Non-pigmented ciliary epithelial cell (primary cell): ENCODE measurements at places on chromosomes 3 and 15.

GRCh38 chr3:19348941-19349564 is 200.7 kb downstream of the KCNH8 start:
- DNase-seq: no peak

- no peak for DNase-seq
Measured at GRCh38 chr3:154175041-154175440, 53.9 kb downstream of the ARHGEF26 start.

DNA sequence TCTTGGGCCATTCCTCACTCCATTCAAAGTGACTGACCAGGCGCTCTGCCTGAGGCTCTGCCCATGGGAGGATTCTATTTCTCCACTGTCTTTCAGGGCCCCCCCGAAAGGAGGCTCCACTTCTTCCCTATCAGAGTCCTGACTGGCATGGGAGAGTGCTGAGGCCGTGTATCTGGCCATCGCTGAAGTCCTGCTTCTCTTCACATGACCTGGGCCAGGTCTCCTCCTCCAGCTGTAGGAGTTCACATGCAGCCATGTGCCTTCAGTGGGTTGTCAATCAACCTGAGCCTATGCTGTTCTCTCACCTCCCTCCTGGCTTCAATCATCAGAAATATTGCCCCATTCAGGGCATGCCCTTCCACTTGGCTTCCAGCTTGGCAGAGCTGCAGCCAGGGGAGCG is 12.8 kb upstream of the APBA2 start:
- DNase-seq: no peak

- no peak for DNase-seq
Measured at GRCh38 chr15:85707519-85708338, 87.0 kb downstream of the KLHL25 start.

DNA sequence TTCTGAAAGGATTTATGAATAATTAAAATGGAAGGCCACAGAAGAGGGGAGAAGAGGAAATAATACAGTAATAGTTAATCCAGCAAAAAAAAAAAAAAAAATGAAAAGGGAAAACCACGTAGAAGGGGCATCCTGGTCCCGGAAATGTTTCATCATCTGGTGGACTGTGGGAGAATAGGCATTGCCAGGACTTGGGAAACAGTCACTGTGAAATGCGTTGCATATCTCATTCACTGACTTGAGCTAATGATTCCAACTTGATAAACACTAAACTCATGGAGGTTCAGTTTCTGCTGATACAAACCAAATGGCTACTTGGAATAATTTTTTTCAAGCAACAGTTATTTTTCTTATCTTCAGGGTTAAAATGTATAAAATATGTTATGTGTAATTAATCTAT is 3.2 kb downstream of the XCR1 start:
- DNase-seq: no peak

GRCh38 chr15:74770211-74770903 is 11.5 kb upstream of the CSK start:
- DNase-seq: no peak

DNA sequence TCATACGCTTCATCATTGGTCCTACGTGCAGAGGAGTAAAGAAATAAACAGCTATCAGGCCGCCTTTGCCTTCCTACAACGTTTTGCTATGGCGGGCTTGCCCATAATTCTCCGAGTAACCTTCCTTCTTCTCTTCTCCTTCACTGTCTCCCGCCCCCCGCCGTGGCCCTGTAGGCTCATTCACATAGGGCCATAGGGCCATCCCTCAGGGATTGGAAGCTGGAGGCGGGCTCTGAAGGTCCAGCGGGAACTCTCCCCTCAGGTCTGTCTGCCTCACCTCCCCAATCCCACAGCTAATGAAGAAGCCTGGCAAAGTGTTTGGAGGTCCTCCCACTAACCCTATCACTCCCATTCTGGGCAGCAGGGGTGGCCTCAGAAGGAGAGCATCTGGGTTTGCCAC is 43.6 kb downstream of the SEMA5B start:
- DNase-seq: no peak

DNA sequence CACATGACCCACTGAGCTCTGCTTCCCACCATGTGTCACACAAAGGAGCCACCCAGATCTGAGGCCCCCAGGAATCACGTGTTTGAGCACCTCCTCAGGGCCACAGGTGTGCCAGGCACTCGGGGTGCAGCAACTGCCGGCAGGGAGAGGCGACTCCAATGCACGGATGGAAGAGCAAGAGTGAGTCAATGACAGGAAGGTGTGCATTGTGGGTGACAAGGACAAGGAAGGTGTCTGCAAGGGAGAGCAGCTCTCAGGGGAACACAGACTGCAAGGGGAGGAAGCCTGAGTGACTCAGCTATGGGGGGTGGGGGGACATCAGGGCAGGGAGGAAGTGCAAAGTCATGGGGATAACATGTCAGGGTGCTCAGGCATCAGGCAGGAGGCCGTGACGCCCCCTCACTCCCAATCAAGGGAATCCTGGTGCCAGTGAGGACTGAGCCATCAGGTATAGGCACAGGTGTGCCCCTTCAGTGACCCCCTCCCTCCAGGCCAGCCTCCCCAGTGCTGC is 67.4 kb downstream of the NUP210 start:
- DNase-seq: peak; percentile 22

GRCh38 chr15:43484455-43484854 is 8.5 kb downstream of the TP53BP1 start:
- DNase-seq: no peak

GRCh38 chr15:74906067-74906449 is 593 bp downstream of the FAM219B start:
- DNase-seq: no peak

DNA sequence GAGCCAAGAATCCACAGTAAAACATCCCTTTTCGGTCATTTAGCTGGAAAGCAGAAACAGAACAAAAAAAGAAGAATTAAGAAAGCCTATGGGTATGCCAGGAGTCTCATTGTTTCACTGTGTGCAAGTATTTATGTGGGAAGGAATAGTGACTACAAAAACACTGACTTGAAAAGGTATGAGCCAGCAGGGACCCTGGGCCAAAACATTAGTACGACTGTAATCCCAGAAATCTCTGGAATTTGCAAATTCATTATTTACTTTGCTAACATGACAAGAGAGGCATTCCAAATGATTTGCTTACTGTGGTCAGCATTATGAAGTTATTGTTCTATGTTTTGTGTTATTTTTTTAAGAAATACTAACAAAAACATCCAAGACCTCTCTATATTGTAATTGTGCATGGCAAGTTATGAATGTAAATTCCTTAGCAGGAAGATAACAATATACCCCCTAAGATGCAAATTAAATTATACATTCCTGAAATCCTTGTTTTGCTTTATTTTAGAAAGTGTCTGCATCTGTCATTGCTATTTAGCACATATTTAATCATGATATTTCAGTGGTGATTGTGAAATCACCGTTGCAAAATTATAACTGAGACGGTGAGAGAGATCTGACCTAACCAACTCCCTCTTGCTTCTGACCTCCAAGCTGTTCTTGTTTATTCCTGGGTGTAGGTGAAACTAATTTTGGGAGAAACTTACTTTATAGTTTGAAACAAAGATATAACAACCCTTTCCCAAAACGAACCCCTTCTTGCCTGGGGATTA is 299.2 kb downstream of the ZPLD1 start:
- peak; percentile 27 for DNase-seq

GRCh38 chr3:54819946-54820345 is 107.9 kb downstream of the LRTM1 start:
- DNase-seq: no peak

DNA sequence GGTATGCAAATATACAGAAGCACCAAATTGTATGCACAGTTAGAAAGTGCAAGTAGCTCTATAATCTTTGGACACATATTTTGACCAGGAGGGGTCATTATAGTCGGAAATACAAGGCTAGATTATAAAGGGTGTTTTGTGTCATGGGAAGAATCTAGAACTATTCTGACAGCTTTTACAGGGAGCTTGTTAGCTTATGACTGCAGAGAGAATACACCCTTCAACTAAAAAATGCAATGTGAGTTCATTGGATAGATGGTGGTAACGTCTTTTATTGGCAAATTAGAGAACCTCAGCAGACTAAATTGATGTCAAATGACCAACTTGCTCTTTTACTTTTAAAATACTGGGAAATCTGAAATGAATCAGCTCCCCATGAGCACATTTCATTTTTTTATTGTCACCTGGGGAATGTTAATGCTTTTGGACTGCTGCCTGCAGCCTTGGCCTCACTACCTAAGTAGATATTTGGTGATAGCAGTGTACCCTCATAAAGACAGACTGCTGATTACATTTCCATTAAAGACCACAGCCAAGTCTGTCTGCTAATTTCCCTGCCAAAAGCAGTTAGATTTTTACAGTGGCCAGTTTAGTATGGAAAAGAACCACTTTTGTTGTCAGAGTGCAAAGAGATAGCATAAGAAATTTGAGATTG is 515.9 kb upstream of the DPPA4 start:
- DNase-seq: no peak

DNA sequence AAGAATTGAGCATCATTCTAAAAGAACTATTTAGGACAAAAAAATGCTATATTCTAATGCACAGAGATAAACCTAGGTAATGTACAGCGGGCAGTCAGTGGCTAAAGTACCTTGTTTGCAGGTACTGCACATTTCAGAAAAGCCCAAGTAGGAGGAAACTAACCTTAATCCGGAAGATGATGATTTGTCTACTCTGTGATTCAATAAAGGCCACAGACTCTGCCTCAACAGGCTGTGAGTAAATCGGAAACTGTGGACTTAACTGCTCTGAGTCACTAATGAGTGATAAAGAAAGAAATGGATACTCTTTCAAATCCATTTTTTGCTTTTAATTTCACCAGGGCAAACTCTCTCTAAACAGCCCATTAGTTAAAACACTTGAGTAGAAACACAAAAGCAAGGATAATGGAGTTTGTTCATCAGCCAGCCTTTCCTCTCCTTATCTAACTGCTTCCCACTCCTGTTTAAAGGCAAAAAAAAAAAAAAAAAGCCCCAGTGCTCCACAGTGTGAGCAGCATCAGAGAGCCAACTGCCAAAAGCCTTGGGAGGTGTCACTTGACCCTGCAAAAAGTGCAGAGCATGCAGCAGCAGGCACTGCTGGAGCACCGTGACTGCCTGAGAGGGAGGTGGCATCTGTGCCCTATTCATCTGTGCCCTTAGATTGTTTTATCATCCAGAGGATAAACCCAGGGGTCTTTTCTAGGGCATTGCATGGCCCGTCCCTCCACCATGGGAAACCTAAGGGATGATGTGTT is 187.7 kb downstream of the SATB1 start:
- DNase-seq: peak; percentile 32

DNA sequence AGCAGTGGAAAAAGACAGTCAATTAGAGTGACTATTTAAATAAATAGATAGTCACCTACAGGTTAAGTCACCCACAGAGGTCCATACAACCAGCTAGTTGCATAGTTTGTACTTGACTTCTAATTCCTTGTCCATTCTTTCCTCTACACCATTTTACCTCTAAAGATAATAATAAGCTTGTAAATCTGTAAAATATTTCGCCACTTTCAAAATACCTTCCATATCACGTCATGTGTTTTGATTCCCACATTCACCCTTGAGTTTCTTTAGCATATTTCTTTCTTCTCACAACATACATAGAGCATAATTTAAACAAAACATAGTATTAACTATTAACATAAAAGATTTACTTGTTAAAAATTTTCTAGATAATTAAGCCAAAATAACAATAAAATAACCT is 689.6 kb downstream of the MECOM start:
- no peak for DNase-seq

DNA sequence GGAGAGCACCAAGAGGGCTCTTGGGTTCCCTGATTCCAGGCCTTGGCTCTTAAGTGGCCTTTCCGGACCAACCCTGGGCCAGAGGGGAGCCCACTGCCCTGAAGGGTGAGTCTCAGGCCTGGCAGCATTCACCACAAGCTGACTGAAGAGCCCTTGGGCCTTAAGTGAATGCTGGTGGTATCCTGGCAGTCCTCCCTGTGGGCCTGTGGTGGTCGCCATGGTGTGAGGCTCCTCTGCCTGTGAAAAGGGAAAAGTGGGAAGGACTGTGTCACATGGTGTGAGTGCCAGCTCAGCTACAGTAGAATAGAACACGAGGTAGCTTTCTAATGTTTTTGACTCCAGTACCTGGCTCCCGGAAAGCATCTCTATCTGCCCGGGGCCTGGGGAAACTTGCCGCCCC is 15.3 kb downstream of the CHDH start:
- DNase-seq: no peak

GRCh38 chr3:169634618-169635236 is 28.8 kb downstream of the MECOM start:
- no peak for DNase-seq

DNA sequence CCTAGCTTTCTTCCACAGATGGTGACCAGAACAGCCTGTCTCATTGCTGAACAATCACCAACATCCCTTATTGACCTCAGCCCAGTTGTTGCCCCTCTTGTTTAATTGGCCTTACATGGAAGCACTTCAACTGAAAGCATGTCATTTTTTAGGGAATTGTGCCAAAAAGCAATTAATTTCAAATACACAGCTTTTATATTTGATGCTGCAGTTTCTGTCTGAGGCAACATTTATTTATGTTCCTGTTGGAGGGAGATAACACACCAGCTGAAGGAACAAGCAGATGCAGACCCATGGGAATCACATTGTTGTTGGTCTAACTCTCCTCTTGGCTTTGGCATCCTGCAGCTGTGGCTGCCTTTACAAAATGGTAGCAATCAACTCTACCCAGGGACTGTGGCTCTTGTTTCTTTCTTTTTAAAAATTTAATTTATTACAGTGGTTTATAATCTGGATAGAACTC is 498.1 kb upstream of the RGMA start:
- no peak for DNase-seq

DNA sequence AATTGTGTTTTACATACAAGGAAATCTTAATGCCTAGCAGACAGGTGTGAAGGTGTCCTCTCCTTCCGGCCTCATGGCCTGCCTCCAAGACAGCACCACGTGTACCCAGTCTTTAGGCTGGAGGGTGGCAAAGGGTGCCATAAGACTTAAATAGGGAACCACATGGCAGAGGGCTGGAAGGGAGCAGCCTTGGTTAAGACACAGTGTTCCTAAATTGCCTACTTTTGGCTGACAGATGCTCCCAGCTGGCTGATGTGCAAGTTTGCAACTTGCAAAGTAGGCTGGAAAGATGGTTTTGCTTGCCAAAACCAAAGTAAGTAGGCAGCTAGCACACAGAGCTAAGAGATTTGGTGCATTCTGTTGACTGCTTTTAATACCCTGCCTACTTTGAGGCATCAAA is 45.2 kb downstream of the CCNB2 start:
- no peak for DNase-seq

GRCh38 chr3:153903430-153903829 is 217.8 kb upstream of the ARHGEF26 start:
- DNase-seq: no peak

DNA sequence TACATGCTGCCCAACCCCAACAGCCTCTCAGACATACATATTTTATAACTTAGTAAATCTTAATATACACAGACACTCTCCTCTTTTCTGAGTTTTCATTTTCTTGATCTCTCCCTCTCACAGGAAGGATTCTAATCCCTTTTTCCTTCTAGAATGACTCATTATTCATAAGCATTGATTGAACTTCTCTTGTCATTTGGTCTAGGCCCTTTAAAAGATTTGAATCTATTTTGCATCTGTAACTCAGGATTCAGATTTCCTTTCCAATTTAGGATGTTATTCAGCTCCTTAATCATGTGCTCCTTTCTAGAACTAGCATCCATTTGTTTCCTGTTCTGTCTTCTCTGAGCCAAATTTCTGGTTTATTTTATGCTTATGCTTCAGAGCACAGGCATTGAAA is 624.5 kb upstream of the SGO1 start:
- no peak for DNase-seq

- no peak for DNase-seq
Measured at GRCh38 chr3:43817825-43818224, 127.1 kb downstream of the ABHD5 start.

- no peak for DNase-seq
Measured at GRCh38 chr3:164250923-164251322, 827.4 kb downstream of the SI start.

GRCh38 chr3:194938845-194939531 is 253.3 kb downstream of the FAM43A start:
- DNase-seq: no peak
